ENCODE measurements at places on chromosomes 4 and X.

GRCh38 chrX:14355556-14355955 is 173.8 kb upstream of the GLRA2 start:
- no peak for DNase-seq

GRCh38 chrX:83446355-83446754 is 61.7 kb upstream of the POU3F4 start:
- no peak for DNase-seq

DNA sequence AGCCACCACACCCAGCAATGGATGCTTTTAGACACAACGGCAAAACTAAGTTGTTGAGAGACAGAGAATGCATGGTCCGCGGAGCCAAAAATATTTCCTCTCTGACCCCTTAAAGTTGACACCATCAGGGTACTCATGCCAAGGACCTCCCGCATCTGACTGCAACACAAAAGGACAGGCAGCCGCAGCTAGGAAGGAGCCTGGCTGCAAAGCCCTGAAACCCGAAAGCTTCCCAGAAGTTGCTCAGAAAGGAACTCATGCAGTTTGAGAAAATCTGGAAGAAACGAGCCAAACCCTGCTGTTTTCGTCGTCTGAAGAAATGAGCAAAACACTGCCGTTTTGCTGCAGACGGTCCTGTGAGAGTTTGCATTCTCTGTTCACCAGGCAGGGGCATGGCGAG is 16.5 kb downstream of the DHRSX start:
- DNase-seq, result no peak

DNA sequence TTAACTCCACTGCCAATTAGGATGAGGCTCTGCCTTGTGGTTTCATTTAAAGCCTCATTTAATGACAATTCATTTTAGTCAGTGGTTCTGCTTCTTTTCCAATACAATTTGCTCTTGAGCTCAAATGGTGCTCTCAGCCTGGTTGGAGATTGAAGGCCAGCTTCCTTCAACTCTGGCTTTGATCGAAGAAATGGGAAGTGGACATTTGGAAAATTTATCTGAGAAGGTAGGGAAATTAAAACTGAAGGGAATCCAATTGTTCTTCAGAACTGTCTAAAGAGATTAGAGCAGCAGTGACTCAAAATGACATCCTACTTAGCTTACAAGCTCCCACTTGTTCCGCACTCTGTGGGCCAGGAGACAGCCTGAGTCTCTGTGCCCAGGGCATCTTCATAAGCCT is 206.8 kb downstream of the SMARCA1 start:
- DNase-seq, result no peak

GRCh38 chrX:150007356-150007755 is 69.1 kb upstream of the EOLA2 start:
- no peak for DNase-seq

- no peak for DNase-seq
Observed at GRCh38 chr4:122666527-122667245, 45.8 kb upstream of the IL21 start.

GRCh38 chrX:15601932-15602331 is 1.2 kb upstream of the ACE2 start:
- DNase-seq, result no peak

GRCh38 chrX:110310000-110310790 is 7.7 kb downstream of the AMMECR1 start:
- DNase-seq, result no peak

DNA sequence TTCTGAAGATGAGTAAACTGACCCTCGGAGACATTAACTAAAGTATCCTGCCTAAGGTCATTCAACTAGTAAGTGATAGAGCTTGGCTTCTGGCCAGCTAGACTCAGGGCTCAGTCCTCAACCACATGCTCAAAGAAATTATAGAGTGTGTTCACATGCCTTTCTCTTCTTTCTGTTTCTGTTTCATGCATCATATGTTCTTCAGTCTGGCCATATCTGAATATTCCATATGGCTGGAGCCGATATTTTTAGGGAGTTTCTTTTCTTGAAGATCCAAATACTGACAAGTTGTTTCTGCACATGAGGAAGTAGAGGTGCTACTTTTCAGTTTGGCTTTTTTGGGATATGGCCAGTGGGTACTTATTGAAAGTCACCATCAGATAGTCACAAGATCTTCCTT is 44.9 kb downstream of the MMRN1 start:
- DNase-seq, result no peak

All from activated CD4-positive, alpha-beta T cell treated with anti-CD3 and anti-CD28 coated beads, Interleukin-2, amount 50 U/mL, for 1 hour (primary cell).